IMR-90 (cell line): ENCODE measurements at places on chromosomes 12 and 14. TPM values are rescaled to one million over a fixed set of nuclear protein-coding genes. Genes with fewer than 3 reads are reported as not detected.

LIN7A gene
- 23.9 and 24.7 TPM in 2 replicates for total RNA-seq

CCDC177 gene
- total RNA-seq = not detected in 2 replicates

PIGH gene
- 6.7 and 7.9 TPM in 2 replicates for total RNA-seq

TAS2R30 gene
- total RNA-seq = 5.0 and 7.2 TPM in 2 replicates

PPP4R4 gene
- 0.36 and 0.56 TPM in 2 replicates for total RNA-seq

DPPA3 gene
- total RNA-seq = not detected in 2 replicates

TAS2R42 gene
- not detected in 2 replicates for total RNA-seq

PLEKHH1 gene
- total RNA-seq = under 0.01 TPM in 2 replicates

ADAM21 gene
- total RNA-seq = 0.28 and 0.36 TPM in 2 replicates

OR4K2 gene
- total RNA-seq = not detected in 2 replicates

MIP gene
- not detected in 2 replicates for total RNA-seq

WIF1 gene
- total RNA-seq = not detected in 2 replicates

RAPGEF3 gene
- total RNA-seq = 0.83 and 1.3 TPM in 2 replicates

SLC17A8 gene
- not detected in 2 replicates for total RNA-seq

GOLT1B gene
- total RNA-seq = 50.5 and 83.9 TPM in 2 replicates

FOXG1 gene
- total RNA-seq = not detected in 2 replicates

SYNE2 gene
- 18.6 and 28.9 TPM in 2 replicates for total RNA-seq

DDX23 gene
- 81.9 and 92.5 TPM in 2 replicates for total RNA-seq

OR10P1 gene
- total RNA-seq = not detected in 2 replicates

TOMM20L gene
- not detected in 2 replicates for total RNA-seq
